CD4-positive, alpha-beta T cell treated with Interleukin-12 subunit alpha and Interleukin-12 subunit beta, for 1 hour (primary cell): ENCODE measurements at places on chromosomes 2 and 18.
A peak's percentile ranks its signal among the peaks of the same experiment; 100 is the strongest.

DNA sequence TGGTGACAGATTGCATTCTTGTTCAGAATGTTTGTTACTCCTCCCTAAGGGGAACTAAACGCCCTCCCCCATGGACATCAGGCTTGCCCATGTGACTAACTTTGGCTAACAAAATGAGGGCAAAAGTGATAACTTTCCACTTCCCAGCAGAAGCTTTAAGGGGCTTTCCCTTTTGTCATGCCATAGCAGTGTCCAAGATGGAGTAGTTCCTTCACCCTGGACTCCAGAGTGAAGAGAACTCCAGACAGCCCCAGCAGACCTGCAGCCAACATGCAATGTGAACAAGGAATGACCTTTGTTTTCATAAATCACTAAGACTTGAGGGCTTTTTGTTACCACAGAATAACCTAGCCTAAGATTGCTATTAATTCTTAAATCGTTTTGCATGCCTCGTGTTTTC lies 163.5 kb downstream of the ZEB2 start:
- no peak for DNase-seq

- DNase-seq: no peak
Observed at GRCh38 chr2:191167766-191168165, 17.0 kb upstream of the STAT4 start.

DNA sequence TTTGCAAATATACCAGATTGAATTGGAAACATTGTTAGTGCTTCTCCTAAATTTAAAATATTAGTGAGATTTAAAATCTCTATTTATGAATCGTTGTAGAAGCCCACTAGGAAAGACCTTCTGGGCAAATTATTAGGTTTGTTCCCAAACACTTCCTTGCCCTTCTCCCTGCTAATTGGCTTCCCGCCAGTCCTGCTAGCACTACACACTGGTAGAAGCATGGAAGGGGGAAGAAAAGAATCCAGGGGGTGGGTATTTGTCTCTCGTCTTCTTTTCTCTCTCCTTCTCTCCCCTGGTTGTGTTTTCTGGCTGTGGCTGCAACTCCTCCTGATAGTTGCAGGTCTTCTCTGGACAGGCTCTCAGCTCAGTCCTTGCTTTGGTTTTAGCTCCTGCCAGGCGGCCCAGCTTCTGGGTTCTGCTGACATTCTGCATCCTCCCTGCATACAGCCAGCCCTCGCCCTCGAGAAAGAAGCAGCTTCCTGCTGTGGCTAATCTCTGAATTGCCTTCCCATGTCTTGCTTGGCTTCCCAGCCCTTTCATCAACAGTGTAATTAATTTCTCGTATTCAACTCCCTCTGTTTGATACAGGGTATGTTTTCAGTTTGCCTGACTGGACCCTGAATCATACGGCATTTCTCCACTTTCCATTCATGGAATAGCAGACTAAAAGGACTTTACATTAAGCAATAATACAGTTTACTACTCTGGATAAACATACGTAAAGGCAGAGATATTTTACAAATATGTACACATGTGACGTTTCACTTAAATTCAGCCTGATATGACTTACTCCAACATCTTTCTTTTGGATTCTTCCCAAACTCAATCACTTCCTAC lies 6.9 kb upstream of the PARD3B start:
- no peak for DNase-seq

DNA sequence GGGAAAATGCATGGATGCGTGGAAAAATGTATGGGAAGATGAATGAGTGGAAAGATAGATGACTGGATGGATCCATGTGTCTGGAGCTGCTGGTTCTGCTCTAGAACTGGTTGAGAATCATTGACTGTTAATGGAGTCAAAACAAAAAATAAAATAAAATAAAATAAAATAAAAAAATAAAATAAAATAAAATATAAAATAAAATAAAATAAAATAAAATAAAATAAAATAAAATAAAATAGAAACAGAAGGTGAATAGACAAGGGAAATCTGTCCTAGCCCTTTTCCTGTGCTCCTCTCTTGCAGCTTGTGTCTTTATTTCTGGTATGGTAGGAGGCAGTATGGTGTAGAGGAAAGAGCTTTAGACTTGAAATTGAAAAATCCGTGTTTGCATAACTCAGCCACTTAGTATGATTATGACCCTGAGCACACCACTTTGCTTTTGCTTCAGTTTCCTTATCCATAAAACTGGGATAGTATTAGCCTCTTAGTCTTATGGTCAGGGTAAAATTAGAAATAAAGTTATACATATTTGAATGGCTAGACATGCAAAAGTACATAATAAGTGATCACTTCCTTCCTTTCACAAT lies 51.0 kb downstream of the PSD4 start:
- no peak for DNase-seq

DNA sequence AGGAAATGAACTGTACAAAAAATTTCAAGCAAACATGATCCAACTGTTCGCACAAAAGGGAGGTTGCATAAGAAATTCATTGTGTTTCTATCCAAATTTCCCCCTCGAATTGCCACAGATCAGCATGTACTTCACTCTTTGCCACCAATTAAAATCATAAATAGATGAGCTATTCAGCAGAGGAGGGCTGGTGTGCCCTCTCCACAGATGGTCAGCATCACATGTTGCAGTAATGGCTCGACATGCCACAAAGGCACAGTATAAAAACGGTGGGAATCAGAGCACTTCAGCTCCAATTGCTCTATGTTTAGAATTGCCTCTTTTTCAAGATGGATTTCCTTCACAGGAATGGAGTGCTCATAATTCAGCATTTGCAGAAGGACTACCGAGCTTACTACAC lies at the start of gene G6PC2:
Gene G6PC2, plus strand, starts transcription at position 289 of the 400 bp plus-strand sequence. Its CDS starts 41 bp downstream, at position 330.
- no peak for DNase-seq

GRCh38 chr2:46857871-46858701 lies 57.5 kb downstream of the MCFD2 start:
- DNase-seq: no peak

GRCh38 chr2:128552806-128553551 lies 234.3 kb upstream of the HS6ST1 start:
- no peak for DNase-seq

GRCh38 chr2:18626958-18627650 lies 37.7 kb upstream of the NT5C1B start:
- DNase-seq: no peak

- DNase-seq: no peak
Observed at GRCh38 chr2:184602734-184603133, 4.4 kb downstream of the ZNF804A start.

DNA sequence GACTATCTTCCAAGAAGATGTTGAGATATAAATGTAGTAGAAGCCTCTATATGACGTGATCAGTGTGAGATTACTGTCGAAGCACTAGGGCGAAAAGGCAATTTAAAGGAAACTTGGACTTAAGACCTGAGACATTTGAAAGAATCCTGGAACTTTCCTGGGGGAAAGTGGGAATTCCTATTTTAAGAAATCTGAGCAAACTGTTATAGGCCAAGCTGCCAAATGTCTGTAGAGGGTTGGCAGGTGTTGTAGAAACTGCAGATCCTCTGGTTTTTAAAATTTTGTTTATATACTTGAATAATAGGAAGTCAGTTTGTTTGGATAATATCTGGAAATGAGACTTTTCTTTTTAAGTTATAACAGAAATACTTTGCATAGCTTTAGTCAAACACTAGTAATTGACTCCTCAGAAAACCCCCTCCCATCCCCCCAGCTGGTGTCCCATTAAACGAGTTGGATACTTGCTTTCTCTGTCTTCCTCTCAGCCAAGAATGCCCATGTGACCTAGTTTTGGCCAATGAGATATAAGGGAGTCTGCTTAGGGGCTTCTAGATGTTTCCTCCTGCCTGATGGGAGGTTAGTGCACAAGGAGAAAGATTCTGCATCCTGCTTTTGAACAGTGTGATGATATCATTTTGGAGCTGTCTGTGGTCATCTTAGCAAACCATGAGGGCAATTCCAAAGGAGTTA lies 61.2 kb downstream of the MOGAT1 start:
- no peak for DNase-seq

DNA sequence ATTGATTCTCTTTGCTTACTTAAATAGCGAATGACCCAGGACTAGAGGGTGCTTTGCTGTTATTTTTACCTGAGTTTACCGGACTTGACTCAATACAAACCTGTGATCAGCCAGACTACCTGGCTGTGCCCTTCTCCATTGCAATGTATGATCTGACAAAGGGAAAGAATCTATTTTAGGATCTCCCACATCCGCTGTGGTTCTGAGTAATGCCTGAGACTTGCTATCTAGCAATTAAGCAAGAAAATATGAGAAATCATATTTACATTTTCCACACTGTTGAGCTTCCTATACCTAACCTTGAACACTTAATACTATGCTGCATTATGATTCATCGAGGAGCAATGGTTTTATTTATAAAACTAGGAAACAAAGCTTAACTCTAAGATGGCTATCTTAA lies 215.2 kb downstream of the RAD51AP2 start:
- DNase-seq: no peak

- DNase-seq: no peak
Observed at GRCh38 chr18:34330308-34330707, 105.6 kb upstream of the NOL4 start.

DNA sequence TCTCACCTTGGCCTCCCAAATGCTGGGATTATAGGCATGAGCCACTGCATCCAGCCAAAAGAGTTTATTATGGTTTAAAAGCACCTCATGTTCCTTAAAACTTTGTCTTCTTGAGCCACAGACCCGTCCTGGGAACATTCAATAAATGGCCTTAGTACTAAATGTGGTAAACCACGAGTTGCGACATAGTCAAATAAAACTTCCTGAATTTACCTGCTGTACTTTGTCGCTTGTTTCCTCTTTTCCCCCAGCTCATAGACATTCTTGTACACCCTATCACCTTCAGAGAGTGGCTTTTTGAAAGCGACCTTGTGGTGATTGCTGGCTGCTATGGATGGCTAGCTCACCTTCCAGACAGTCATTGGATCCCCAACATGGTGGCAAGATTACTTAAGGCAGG lies 310.4 kb downstream of the LRRTM1 start:
- no peak for DNase-seq

DNA sequence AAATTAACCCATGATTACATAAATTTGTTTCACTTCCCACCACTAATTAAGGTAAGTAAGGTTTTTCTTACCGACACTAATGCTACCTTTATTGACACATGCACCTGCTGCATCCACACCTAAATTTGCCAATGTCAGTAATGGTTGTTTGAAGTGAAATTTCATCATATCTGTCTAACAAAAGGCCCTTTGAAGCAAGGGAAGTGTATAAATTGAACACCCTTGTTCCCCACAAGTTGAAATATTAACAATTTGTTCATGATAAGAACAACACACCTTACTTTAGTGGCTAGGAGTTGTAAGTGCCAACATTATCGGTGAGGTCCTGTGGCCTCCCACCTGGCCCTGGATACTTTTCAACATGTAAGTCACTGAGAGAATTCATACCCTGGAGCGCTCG lies 116.3 kb upstream of the CDCA7 start:
- no peak for DNase-seq

DNA sequence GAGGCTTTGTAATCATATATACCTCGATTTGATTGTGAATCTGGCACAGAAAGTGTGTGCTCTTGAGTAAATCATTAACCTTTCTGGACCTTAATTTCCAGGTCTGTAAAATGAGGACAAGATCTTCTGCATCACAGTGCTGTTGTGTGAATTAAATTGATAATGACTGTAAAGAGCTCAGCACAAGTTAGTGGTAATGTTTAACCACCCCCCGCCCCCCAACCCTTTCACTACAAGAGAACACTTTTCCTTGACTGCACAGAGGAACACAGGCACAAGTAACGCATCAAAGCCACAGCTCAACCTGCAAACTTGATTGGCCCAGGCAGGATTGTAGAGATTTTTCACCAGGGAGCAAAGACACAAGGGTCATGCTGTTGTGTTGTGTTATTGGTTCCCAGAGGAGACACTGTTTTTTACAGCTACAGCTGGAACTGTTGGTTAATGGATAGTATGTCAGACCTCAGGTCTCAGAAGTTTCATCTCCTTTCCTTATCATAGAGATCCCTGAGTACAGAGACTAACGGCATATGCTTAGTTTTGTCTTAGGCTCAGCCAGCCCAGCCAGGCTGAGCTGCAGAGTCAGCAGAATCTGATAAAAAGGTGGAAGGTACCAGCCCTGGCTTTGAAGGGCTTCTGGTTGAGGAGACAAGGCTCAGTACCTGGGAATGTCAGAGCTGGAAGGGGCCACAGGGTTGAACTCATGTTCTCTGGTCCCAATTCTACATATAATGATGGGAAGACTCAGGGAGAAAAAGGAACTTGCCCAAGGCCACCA lies 10.6 kb downstream of the SETBP1 start:
- DNase-seq: no peak

- peak; percentile 87 for DNase-seq
Observed at GRCh38 chr2:70070542-70071268, 16.6 kb upstream of the PCBP1 start.

DNA sequence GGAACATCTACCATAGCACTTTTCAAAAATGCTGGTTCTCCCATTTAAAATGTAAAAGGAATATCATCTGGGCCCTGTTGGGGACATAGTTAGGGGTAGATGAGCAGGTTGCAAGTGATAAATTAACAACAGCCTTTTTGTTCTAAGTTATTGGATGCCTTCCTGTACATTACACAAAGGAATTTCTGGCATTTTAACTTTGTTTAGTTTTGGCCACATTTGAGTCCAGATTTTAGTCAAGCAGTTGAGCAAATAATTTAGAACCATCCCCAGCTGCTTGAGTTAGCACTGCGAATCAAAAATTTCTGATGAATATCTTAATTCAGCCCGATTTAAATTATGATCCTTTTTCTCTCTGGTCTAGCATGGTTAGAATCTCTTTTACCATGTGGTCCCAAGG lies 124.4 kb downstream of the TTC27 start:
- DNase-seq: no peak

DNA sequence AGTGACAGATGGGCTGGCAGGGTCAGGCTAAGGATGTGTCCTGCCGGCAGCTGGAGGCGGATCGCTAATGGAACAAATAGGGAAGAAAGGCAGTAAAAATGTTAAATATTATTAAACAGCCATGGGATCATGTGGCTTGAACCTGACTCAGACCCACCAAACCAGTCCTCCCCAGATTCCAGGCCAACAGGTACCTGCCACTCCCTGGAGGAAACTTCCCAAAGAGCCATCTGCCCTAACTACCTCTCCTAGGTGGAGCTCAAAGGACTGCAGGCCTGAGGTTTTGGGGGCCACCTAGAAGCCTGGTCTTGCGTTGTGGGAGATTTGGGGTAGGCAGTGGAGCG lies 34.3 kb downstream of the CIB4 start:
- DNase-seq: no peak

- DNase-seq: no peak
Observed at GRCh38 chr2:109615637-109616144, 1.5 kb downstream of the SOWAHC start.

DNA sequence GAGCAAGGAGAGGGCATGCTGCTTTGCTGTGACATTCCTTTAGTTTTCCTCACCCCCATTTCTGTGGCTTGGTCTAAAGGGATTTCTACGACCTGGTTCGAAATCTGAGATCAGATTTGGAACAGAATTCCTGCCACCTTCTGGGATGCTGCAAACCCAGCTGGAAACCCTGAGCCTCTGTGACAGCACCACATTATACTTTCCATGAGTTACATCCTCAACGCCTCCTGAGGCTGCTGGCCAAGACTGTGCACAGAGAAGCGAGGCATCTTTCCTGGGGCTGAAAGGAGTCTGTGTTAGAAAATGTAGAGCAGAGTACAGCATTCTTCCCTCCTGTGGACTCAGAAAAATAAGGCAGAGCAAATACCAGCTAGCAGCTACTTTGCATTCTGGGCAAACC lies 138.1 kb upstream of the CHAC2 start:
- no peak for DNase-seq
